ENCODE measurements at places on chromosomes 3 and 15.

DNA sequence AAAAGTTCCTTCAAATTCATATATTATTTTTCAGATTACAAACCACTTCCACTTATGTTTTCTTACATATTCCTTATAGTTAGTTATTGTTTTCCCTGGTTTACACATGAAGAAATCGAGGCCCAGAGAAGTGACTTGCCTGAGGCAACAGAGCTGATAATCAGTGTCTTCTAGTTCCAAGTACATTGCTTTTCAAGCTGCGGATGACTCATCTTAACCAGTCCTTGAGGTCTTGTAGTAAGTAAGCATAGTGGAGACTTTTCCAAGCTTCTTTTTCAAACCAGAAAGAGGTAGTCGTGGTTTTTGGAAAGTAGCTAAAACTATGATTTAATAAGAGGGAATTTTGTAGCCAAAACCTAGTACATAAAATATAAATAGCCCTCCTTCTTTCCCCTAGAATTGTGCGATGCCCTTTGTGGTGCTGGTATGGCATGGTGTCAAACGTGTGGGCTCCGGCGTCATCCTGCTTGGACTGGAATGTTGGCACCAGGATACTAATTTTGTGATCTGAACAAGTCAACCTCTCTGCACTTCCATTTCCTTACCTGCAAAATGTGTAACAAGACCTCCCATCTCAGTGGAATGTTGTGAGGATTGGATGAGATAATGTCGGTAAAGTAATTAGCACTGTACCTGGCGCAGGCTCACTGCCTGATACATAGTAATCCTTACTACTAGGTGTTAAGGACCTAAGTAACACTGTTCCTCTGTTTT, 19.0 kb upstream of the DLG1 start:
- DNase-seq, result no peak

DNA sequence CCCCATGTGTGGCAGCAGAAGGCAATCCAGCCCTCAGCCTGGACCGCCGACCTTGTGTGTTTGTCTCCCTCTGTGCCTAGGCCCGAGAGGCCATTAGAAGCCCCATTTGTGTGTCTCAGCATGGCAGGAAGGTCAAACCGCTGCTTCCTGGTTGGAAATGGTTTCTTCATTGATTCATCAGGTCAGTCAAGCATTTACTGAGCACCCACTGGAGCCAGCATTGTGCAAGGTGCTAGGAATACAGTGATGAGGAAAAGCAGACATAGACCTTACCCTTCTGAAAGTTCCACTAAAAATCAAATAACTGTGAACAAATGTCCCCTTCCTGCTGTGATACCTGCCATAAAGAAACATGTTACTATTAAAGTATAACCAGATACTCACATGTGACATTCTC, 265.9 kb upstream of the CTDSPL start:
- no peak for DNase-seq

GRCh38 chr3:195064300-195064931, 206.5 kb downstream of the XXYLT1 start:
- DNase-seq, result no peak

GRCh38 chr15:35827141-35827540, 281.2 kb upstream of the DPH6 start:
- no peak for DNase-seq

- DNase-seq, result no peak
Observed at GRCh38 chr3:61425356-61425755, 136.0 kb upstream of the PTPRG start.

GRCh38 chr15:29516929-29517328, 247.3 kb upstream of the NSMCE3 start:
- no peak for DNase-seq

- no peak for DNase-seq
Observed at GRCh38 chr3:54773271-54773670, 154.6 kb downstream of the LRTM1 start.

GRCh38 chr3:46312991-46313390, 40.9 kb upstream of the CCR2 start:
- DNase-seq, result no peak

GRCh38 chr3:123239756-123240155, 38.0 kb downstream of the SEC22A start:
- DNase-seq, result no peak

GRCh38 chr3:100483529-100483928, 8.9 kb upstream of the TMEM45A start:
- DNase-seq, result no peak

GRCh38 chr3:62962714-62963113, 87.5 kb upstream of the CADPS start:
- no peak for DNase-seq

DNA sequence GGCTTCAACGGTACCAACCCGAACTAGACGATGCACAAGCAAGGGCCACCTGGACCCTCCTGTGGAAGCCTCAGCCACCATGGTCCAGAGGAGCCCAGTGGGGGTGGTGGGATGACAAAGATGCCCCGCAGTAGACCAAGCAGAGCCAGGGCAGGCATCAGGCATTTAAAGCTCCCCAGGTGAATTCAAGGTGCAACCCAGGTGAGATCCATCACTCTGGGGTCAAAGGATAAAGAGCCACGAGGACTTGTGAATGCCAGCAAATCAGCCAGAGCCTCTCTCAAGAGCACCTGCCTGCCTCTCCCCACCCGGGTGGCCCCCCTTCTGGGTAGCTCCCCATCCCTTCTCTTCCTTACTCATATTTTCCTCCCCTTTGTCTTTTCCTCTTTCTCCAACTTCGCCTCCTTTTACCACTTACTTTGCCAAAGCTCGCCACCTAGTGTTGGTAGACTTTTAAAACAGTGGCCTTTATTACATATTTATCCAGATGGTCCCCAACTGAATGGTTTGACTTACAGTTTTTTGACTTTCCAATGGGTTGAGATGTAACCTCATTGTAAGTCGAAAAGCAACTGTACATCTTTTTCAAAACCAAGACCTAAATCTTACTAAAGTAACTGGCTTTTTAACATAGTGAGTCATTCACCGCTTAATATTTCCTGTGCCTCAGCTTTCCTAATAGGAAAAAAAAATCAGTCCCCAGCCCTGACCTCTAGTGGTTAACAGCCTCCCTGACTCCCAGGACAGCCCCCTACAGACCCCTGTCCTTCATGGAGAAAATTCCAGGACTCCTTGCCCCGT, 18.8 kb downstream of the PLA2G4F start:
- no peak for DNase-seq

DNA sequence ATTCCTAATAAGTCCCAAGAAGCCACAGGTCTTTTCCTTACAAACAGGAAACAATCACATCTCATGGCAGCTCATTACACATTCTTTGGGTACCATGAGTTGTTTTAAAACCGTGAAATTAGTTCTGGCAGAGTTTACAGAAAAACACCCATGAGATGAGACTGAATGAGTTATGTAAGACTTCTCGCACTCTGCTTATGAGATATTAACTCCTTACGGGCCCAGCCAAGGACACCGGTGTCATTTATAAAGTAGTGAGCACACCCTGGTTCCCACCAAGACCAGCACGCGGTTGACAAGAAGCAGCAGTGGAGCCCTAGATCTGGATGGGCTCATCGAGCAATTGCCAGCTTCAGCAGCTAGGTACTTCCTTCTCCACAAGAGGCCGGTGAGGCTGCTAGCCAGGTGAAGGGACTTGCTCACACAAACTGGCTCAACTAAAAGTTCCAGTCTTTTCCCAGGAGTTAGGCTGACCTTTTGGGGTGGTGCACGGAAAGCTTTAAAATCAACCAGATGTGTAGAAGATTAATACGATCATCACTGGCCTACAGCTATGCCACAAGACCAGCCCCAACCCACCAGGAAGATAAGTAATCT, 318.6 kb upstream of the ICE2 start:
- DNase-seq, result no peak

DNA sequence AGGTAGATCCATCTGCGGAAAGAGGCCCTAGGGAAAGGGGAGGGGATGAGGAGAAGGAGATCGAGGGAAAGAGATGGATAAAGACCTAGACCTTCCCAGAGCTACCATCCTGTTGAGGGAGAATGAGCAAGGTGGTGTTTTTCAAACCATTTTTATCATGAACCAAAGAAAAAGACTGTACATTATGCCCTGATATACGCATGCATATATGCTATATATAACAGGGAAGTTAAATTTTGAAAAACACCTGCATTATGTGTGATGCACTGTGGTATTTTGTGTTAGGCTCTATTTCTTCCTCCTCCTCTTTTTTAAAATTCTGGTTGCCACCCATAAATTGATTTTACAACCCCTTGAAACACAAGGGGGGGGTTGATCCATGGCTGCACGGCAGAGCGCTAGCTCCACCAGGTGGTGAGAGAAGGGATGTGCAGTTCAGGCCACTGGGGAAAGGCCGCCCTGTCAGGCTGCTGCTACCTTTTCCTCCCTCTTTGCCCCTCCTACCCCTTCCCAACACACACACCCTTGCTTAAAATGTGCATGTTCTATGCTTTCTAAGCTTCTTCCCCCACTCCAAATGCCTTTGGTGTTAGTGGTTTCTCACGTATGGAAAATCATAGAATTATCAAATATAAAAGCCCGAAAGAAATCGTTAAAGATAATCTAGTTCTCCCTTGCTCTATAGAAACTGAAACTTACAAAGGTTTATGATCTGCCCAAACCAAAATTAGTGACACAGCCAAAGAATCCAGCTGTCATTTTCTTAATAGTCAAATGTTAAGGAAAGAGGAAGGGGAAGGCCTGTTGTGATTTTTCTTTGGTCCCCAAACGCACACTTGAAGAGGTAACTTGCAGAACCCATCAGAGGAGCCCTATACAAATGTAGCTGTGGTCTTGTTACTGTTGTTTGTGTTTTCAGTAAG, 262.0 kb upstream of the UMPS start:
- DNase-seq, result peak; percentile 42

- no peak for DNase-seq
Observed at GRCh38 chr3:53775834-53776251, 70.4 kb downstream of the CHDH start.

DNA sequence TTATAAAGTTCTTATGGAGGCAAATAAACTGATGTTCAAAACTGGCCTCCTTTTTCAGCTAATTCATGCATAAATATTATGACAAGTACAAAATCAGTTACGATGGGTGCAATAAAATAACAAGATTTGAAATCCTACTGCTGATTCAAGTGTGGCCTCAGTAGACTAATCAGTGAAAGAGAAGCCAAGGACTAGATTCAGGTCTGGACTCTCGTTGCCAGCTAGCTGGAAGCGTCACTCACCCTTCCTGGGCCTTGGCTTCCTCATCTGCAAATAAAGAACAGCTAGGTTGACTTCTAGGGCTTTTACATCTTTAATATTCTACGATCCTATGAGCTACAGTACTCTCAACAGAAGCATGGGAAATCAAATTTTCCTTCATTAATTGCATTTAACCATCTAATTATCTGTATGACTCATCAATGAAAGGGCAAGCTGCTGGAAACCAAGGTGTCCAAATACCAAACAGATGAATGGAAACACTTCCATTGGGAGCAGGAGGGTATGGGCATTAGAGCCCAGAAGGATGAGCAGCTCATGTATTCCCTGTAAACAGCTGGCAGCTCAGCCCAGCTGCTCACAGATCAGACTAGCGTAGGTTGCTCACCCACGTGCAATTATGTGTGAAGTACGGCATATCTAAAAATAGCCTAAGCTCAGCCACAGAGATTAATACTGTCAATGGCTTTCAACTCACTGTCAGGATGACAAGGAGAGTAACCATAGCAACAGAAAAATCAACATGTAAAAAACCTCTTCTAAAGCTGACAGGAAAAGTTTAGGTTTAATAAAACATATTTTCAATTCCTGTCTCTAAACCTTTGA, 294.8 kb downstream of the PLCL2 start:
- DNase-seq, result peak; percentile 14

- no peak for DNase-seq
Observed at GRCh38 chr3:157578181-157578580, 75.0 kb upstream of the VEPH1 start.

- no peak for DNase-seq
Observed at GRCh38 chr3:130800829-130801228, 54.2 kb upstream of the PIK3R4 start.

DNA sequence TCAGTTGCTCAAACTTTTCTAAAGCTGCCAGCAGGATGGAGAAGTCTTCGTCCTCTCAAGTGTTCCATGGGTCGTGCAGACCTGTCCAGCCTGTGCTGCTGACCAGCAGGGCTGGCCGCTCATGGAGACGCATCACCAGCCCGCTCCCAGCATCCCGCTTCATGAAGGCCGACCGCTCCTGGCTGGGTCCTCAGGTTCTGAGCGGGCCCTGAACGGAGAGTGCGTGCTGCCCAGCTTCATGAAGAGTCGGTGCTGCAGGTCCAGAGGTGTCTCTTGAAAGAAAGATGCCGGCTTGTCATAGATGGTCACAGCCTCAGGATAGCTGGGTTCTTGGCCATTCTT, 75.8 kb upstream of the KCNAB1 start:
- no peak for DNase-seq

- no peak for DNase-seq
Observed at GRCh38 chr15:83099290-83099689, 8.2 kb upstream of the TM6SF1 start.

- DNase-seq, result no peak
Observed at GRCh38 chr15:66994927-66995656, 70.3 kb upstream of the SMAD3 start.

DNA sequence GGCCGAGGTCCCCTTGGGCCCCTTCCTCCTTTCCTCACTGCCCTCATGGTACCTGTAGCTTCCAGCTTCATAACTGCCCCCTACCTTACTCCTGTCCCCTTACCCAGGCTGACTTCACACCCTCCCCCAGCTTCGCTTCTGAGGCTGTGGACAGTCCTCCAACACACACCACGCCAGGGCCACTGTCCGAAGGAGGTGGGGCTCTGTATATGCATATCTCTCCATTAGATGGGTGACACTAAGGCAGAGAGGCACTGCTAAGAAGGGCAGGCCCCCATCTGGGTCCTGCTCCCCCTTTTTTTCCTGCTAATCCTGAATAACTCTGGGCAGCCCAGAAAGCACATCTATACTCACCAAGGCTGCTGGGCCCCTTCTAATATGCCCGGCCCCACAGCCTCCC, 1.0 kb upstream of the COL7A1 start:
- no peak for DNase-seq
